ENCODE measurements at places on chromosomes 12 and 14.

GRCh38 chr12:5440978-5441377 lies 9.1 kb downstream of the NTF3 start:
- no peak for DNase-seq

DNA sequence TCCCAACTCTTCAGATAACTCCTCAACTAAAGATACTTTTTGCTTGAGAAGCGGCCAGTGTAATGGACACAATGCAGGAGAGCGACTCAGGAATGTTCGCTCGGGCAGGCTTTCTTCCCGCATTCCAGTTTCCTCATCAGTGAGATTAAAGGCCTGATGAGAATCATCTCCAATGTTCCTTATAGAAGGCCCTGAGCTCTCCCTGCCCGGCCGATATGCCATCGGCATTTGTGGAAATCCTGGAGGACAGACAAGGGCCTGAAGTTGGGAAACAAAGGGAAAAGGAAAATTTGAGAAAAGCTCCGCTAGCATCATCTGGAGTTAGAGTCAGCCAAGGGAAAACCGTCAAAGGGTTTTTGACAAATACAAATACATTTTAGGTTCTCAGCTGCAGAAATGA lies 38.0 kb upstream of the FOXN3 start:
- DNase-seq = no peak

- no peak for DNase-seq
Measured at GRCh38 chr12:53204351-53204750, 2.7 kb downstream of the ITGB7 start.

DNA sequence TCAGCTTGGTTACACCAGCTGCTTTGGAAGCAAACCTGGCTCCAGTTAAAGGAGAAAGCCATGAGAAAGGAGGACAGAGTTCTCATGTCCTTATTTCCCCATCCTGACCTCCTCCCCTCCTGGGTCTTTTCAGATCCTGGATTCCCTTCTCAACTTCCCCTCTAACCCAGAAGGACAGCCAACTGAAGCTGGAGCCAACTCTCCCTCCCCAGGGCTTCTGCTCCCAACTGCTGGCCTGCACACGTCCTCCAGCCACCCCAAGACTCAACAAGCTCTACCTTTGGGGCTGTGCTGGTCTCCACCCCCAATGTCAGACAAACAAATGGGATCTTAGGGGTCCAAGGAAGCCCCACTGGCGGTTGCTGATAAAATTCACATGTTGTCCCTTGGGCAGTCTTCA lies 651.1 kb upstream of the TBX3 start:
- no peak for DNase-seq

GRCh38 chr14:94663538-94663937 lies 51.3 kb downstream of the SERPINA3 start:
- DNase-seq = no peak

DNA sequence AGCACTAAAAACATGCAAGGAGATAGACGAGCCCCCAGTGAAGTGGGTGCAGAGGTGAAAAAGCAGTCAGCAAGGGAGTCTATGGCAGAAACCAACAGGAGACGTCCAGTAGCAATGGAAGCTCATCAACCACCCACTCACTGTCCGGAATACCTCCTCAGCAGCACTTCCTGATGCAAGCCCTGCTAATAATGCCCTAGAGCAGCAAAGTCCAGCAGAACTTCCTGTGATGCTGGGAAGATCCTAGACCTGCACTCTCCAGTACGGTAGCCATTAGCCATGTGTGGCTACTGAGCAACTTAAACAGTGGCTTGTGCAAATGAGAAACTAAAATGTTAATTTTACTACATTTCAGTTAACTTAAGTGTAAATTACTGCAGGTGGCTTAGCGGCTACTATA lies 11.0 kb downstream of the SERPINA9 start:
- no peak for DNase-seq

DNA sequence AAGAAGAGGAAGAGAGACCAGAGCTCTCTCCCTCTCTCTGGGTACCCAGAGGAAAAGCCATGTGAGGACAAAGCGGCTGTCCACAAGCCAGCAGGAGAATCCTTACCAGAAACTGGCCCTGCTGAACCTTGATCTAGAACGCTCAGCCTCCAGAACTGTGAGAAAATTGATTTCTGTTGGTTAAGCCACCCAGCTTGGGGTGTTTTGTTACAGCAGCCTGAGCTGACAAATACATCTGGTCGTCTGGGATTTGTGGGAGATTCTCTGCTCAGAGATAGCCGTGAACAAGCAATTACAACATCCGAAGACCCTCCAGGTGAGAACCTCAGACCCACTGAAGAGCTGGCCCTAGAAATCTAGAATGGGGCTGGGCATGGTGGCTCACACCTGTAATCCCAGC lies 6.5 kb upstream of the PRIMA1 start:
- no peak for DNase-seq

DNA sequence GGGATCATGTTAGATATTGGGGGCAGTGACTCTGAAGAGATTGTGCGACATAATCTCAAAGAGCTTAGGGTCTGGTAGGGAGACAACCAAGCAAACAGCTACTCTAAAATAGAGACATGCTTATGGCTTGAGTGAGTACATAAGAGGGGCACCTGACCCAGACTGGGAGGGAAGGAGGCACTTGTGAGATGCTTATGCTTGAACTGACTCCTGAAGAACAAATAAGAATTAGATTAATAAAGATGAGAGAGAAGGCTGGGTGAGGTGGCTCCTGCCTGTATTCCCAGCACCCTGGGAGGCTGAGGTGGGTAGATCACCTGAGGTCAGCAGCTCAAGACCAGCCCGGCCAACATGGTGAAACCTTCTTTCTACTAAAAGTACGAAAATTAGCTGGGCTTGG lies 19.1 kb downstream of the TMTC2 start:
- DNase-seq = no peak

GRCh38 chr14:68216079-68216478 lies 396.5 kb downstream of the RAD51B start:
- DNase-seq = no peak

GRCh38 chr12:80151131-80151530 lies 51.8 kb downstream of the OTOGL start:
- DNase-seq = no peak

DNA sequence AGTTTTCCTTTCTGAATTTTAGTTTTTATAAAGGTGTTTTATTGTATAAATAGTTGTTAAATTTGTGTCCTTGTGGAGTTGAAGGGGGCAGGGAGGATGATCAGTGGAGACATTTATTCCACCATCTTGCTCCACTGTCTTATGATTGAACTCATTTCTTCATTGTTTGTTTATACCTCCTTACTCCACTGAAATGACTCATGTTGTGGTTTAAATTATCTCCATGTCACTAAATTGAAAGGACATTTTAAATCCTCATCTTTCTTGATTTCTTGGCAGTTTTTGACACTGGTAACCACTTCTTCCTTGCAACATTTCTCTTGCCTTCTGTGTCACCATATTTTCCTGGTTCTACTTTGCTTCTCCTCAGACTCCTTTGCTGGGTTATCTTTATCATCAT lies 23.6 kb upstream of the FERMT2 start:
- DNase-seq = no peak

GRCh38 chr14:51251486-51251885 lies 11.4 kb downstream of the TMX1 start:
- no peak for DNase-seq

DNA sequence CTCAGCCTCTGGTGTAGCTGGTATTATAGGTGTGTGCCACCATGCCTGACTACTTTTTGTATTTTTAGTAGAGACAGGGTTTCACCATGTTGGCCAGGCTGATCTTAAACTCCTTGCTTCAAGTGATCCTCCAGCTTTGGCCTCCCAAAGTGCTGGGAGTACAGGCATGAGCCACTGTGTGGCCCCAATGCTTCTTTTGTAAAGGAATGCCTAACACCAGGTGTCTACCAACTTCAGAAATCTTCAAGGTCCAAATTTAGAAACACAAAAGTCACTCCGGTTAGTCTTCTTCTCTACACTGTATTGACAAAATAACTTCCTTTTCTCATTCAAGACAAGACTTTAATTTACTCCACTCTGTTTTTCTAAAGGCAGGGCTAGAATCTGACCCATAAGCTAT lies 188.7 kb downstream of the PRKD1 start:
- no peak for DNase-seq

DNA sequence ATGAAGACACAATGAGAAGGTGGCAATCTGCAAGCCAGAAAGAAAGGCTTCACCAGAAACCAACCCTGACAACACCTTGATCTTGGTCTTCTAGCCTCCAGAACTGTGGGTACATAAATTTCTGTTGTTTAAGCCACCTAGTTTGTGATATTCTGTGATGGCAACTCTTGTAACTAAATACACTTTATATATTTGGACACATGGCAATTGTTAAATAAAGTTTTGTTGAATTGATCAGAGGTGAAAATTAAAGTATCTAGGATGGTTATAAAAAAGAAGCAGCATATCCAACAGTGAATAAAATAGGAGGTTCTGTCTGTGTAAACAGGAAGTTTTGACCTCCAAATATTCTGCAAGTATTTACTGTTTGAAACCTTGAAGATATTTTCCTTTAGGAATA lies 516.3 kb downstream of the SOX5 start:
- DNase-seq = no peak

GRCh38 chr12:97903356-97903755 lies 440.8 kb downstream of the RMST start:
- DNase-seq = no peak

GRCh38 chr14:21734457-21735074 lies 60.9 kb upstream of the OR4E1 start:
- DNase-seq = no peak

- DNase-seq = no peak
Measured at GRCh38 chr12:104189915-104190555, 25.5 kb upstream of the TXNRD1 start.

GRCh38 chr12:82383930-82384552 lies 25.7 kb downstream of the METTL25 start:
- no peak for DNase-seq

GRCh38 chr12:946631-947030 lies 2.9 kb downstream of the RAD52 start:
- DNase-seq = no peak

GRCh38 chr12:27624586-27624985 lies 71.7 kb upstream of the REP15 start:
- no peak for DNase-seq

- no peak for DNase-seq
Measured at GRCh38 chr12:120167529-120168095, 26.9 kb downstream of the GCN1 start.

DNA sequence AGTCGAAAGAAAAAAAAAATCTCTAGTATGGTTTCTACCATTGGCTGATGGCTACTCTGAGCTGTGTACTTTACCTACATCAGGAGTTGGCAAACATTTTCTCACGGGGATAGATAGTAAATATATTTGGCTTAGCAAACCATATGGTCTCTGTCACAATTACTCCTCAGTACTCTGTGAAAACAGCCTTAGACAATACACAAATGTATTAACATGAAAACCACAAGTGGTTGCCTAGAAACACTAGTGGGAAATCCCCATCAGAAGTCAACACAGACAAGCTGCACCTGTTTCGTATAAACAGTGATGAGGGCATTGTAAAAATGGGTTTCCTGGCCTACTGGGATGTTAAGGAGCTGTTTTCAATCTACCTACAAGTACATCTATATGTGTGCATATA lies 84.6 kb upstream of the NAV3 start:
- DNase-seq = no peak

GRCh38 chr14:68633131-68633991 lies 159.5 kb downstream of the ZFP36L1 start:
- DNase-seq = no peak

- DNase-seq = peak; percentile 57
Measured at GRCh38 chr12:75641031-75641780, 129.8 kb upstream of the KRR1 start.

- DNase-seq = no peak
Measured at GRCh38 chr12:57340104-57340503, 89.1 kb upstream of the STAC3 start.

DNA sequence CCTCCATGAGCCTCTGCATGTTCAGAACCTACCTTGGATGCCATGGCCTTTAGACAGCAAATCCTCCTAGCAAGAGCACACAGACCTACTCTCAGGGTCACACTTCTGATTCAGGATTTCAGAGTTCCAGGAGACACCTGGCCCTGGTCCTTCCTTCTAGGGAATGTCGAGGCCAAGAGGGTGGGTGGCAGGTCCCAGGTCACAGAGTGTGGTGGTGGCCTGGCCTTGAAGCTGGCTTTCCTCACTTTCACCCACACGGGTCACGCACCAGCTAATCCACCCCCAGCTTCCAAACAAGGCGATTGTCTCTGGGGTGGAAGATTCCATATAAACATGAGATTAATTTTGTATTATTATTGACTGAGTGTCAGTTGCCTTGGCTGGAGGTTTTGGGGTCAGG lies 328.3 kb upstream of the RTL1 start:
- DNase-seq = no peak

- DNase-seq = no peak
Measured at GRCh38 chr12:67437011-67437410, 167.9 kb downstream of the CAND1 start.

- no peak for DNase-seq
Measured at GRCh38 chr12:9660046-9660445, 9.5 kb upstream of the CLEC2D start.

DNA sequence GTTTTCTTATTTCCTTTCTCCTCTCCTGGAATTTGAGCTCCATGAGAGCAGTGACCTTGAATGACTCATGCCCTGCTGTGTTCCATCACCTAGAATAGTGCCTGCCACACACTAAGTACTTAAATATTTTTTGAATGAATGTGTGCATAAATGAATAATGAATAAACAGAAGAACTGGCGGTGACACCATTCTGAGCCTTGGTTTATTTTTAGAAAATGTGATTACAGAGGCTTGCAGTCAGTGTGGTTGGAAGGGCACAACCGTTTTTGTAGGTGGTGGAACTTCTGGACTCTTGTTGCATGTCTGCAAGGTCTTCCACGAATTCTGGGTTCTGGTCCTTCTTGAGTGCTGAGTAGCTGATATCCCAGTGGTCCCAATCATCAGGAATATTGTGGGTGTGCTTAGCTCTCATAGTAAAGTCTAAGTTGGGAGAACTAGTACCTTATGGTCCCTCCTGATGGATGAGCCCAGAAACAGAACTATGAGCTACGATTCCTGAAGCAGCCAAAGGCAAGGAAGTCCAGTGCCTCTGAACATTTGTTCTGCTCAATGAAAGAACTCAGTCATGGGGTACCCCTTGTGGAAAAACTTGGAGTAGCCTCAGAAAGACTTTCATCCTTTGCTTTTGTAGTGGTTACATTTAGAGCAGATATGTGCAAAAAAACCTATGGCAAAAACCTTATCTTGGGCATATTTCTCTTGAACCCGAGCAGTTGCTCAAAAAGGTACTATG lies 28.8 kb upstream of the BHLHE41 start:
- DNase-seq = no peak

DNA sequence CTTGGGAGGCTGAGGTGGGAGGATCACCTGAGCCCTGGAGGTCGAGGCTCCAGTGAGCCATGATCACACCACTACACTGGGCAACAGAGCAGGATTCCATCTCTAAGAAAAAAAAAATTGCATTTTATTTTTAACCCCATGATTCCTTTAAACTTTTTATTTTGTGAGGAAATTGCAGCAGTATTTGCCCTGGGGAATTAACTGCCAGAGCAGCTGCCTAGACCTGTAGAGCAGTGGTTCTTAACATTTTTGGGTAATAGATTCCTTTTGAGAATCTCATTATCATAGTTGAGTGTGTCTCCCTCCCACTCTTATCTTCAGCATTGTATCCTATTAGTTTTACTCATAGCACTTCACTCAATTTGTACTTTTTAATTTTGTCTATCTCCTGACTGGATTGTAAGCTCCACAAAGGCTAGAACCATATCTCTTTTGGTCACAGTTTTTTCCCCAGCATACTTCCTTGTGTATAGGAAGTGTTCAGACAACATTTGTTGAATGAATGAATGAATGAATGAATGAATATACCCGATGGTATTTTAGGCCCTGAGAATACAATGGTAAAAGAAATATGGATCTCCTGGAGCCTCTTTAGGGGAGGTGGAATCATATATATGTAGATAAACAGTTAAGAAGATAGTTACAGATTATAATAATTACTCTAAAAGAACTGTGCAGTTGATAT lies 40.6 kb downstream of the BRMS1L start:
- no peak for DNase-seq
